ENCODE measurements at places on chromosomes 12 and 14.

GRCh38 chr12:10563002-10563401 is 50.4 kb downstream of the MAGOHB start:
- no peak for DNase-seq

DNA sequence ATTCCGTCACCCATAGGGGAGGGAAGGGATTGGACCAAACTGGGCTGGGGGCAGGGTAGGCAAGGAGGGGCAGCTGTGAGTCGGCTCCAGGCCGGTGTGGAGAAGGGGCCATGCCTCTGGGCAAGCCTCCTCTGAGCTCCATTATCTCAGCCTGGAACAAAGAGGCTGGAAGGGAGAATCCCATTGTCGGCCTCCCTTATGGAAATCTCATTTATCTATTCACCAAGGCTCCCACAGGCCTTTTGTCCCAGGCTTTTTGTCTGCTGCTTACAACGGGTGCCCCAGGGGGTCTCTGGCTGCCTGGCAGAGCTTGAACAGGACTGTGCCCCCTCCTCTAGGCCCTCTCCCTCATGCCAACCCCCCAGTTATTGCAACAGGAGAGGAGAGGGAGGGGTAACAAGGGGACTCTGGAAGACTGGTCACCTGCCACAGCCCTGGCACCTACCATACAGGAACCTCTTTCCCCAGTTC is 19.5 kb downstream of the FIGNL2 start:
- DNase-seq = no peak

DNA sequence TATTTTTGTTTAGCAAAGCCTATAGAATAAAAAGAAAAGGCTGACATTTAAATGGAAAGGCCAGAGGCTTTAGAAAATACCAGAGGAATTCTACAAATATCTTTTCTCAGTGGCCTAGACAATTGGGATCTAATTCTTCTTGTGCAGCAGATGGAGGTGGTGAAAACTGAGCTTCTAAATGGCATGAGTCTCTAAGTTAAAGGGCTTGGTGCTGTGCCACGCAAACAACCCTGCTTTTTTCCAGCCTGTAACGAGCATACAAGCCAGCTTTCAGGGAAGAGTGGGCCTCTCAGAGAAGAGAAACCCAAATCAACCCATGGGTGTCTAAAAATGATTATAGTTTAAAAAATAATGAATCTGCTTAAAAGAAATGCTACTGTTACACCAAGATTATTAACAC is 237.9 kb upstream of the NAV3 start:
- no peak for DNase-seq

GRCh38 chr14:96270565-96271420 is 14.8 kb downstream of the BDKRB1 start:
- no peak for DNase-seq

DNA sequence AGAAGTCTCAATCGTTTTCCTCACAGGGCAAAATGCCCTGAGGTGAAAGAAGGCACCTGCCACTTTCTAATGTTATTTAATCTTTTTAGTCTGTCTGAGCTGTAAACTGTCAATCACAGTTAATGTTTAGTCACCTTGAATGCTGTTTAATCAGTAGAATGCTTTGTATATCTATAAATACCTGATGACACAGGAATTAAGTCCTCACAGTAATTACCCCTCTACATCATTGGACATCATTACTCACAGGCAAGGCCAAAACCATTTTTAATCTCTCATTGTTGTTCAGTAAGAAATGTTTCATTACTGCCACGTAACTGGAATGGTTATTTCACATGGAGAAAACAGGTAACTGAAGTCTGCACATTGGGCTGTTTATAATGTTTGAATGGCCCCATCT is 178.8 kb downstream of the EXOC5 start:
- no peak for DNase-seq

DNA sequence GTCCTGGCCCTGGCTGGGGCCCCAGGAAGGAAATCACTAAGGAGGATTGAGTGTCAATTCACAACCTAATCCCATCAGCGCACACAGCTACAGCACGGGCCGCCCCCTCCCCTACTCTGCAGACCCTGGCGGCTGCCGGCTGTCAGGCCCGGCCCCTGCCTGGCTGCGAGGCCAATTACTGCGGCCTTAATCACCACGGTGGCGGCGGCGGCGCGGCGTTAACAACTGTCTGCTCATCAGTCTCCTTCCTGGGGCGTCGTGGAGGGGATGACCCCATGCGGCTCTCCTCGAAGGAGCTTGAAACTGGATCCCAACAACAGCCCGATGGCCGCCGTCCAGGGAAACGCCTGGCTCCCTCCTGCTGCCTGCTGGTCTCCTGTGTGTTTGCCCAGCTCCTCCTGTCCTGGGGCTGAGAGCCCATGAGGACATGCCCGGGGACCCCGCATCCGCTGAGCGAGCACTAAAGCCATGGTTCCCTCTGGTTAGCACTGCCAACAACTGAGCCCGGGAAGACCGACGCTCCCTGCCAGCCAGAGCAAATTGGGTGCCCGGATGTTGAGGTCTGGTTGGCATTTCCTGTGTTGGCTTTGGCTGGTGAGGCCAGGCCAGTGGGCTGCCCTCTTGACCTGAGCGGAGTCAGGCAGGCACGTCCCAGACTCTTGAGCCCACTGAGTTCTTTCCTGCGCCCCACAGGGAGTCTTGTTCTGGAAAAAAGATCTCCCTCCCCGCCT is 21.8 kb upstream of the EIF2B2 start:
- DNase-seq = no peak

All from stimulated activated CD4-positive, alpha-beta T cell treated with anti-CD3 and anti-CD28 coated beads, Interleukin-1b, Interleukin-23, amount 100 ng/mL, for 48 hours (primary cell).